ENCODE measurements at places on chromosomes 2 and 18.
A peak's percentile ranks its signal among the peaks of the same experiment; 100 is the strongest.

GRCh38 chr18:49081511-49082155 lies 130.9 kb upstream of the SMAD7 start:
- DNase-seq, result no peak

DNA sequence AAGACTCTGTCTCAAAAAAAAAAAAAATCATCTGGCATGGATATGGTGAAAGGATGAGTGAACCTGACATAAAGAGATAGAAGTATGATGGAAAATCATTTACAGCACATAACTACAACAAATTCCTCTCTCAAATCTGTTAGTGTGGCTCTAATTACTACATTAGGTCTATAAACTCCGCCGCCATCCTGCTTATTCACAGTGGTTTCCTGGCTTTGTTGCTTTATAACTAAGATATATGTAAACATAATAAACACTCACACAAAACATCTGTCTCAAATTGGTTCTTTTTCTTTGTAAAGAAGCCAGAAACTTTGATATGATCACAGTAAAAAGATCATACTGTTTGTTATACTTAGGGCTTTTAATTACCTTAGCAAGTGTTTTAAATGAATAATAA lies 412.6 kb upstream of the FAM98A start:
- DNase-seq, result no peak

DNA sequence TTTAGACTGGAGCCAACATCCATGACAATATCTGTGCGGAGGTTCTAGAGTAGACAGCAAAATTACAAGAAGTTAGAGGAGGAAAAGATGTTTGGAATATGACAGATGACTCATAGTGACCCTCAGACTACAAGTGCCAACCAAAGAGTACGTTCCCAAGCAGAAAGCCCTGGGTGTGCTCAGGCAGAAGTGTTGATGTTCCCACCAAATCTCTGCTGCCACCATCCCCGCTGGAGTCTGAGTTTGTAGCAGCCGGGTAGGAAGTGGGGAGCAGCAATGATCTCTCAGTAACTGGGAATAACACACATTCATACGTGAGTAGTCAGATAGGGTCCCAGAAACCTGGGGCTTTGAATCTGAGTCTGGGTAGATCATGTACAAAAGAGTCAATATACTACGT lies 73.2 kb downstream of the XDH start:
- no peak for DNase-seq

DNA sequence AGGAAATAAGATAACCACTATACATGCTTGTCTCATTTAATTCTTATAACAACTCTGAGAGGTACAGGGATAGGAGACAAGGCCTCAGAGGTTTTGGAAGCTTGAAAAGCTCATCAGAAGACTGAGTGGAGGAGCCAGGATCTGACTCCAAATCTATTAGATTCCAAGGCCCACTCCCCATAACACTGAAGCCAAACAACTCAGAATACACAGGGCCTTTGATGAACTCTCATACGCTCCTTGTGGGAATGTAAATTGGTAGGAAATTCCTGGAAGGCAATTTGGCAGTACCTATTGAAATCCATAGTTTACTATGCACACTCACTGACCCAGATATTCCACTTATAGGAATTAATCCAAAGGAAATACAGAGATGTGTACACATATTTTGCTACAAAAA lies 27.9 kb downstream of the WIPF1 start:
- no peak for DNase-seq

GRCh38 chr2:237011206-237011795 lies 74.4 kb upstream of the COPS8 start:
- no peak for DNase-seq

GRCh38 chr2:164141271-164141670 lies 405.5 kb upstream of the FIGN start:
- no peak for DNase-seq

GRCh38 chr2:223915071-223915470 lies 30.1 kb downstream of the WDFY1 start:
- no peak for DNase-seq

- no peak for DNase-seq
Observed at GRCh38 chr2:43538034-43538670, 57.7 kb downstream of the THADA start.

DNA sequence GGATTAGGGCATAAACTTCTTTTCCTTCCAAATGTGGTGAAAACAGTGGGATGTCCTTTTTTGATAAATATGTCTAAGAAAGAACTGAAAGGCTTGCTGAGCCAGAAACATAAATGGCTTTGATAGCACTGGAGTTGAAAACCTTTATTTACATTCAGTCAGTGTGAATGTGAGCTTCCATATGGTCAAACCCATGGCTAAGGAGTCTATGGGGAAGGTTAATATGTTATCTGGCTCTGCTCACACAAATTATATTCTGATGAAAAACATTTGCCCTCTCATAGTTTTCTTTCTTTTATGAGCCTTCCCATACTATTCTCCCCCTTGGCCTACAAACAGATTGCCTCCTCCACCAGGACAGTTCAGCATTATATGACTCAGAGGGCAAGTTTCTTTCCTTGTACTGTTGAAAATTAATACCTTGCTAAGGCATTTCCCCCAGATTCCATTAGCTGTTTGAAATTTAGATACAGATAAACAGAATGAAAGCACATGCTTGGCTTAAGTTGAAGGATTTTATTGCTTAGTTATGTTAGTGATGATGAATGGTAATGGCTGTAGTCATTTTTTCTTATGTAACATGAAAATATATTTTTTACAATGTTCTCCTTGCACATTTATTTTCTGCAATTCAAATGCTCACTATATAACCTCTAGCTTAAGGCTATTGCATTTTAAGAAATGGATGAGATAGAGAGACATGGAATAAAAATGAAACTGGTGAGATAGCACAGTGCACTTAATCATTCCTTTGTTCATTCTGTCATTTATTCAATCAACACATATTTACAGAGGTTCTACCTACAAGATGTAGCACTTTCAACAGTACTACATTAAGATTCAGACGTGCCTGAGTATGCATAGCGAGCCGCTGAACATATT lies 544.1 kb downstream of the LRRTM4 start:
- DNase-seq, result no peak

DNA sequence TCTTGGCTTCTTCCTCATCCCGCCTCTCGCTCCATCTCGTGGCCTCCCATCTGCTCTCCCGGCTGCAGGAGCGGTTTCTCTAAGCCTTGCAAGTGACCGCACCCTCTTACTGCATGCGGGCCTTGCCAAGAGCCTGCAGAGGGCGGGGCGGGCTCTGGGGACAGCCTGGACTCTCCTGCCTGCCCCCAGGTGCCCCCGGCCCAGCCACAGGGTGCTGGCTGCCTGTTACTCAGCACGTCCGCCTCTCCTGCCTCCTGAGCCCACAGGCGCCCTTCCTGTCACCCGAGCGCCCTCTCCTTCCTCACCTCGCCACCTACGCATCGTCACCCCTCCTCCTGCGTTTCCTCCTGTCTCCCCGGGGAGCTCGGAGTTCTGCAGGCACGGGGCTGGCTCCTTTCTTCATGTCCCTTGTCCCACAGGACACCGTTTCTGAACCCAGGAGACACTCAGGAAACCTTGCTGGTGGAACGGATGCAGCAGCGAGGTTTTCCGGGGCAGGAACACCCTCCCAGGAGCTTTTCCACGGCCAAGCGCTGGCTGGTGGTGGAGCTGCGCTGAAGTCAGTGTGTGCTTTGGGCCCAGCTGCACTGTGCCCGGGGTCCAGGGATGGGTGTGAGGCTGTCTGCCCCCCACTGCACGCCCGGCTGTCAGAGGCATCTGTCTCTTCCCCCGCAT lies 28.5 kb downstream of the HPCAL1 start:
- DNase-seq, result no peak

DNA sequence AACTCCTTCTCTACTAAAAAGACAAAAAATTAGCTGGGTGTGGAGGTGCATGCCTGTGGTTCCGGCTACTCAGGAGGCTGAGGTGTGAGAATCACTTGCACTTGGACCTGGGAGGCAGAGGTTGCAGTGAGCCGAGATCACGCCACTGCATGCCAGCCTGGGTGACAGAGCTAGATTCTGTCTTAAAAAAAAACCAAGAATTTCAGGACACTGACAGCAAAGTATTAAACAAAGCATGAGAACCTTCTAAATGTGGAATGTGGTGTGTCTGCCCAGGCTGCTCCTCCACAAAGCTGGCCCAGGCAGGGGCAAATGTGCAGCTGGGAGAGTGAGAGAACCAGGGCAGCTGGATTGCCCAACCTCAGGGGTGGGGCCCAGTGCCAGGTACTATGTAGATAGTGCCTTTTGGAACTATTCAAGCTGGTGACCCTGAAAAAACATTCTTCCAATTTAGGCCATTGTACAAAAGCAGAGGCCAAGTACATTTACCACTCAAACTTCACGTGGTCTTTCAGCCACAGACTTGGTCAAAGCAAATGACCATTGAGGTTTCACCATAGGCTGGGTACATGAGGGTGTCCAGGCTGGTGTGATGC lies 6.7 kb upstream of the UGT1A5 start:
- DNase-seq, result peak; percentile 32

DNA sequence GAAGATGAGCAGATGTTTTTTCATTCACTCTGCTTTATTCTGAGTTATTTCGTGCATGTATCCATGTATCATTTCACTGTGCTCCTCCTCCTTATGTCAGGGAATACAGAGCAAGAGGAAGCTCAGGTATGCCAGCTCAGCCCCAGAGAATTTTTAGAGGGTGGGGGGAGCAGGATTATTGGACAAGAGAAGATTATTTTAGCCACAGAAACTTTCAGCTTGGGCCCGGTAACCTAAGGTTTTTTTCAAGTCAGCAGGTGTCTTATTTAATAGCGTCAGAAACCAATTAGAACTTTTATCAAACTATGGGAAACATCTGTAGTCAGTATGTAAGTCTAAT lies 232.9 kb upstream of the SIX3 start:
- DNase-seq, result no peak

DNA sequence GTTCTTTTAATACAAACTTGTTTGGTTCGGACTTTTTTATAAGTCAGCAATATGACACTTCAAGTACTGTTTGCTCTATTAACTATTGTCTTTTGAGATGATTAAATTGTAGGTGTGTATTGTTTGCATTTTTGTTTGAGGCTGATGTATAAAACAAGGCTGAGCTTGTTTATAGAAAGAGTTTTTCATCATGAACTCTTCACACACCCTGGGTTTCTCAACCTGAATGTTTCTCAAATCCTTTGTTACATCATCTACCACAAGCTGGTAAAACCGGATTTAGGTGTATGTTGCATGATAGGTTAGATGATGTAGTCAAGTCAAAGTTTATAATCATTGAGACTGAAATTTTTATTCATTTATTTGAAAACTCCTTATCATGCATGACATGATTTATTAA lies 335.2 kb upstream of the LRATD1 start:
- DNase-seq, result no peak

DNA sequence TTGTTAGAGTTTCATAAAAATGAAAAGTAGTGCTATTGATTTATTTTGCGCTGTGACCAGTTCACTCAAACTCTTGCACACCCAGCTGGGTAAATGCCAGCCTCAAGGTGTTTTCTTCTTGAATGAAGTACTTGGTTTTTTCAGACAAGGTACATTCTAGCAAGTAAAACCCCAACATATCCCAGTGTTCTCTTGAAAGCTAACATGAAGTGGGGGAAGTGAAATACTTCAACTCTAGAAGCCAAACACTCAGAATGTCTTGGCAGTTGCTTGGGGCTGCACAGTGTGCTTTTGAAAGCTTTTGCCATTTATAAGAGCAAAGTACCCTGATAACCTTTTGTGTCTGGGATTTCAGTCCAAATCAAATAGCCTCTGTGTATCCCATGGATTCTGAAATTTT lies 13.4 kb downstream of the NPAS2 start:
- no peak for DNase-seq

DNA sequence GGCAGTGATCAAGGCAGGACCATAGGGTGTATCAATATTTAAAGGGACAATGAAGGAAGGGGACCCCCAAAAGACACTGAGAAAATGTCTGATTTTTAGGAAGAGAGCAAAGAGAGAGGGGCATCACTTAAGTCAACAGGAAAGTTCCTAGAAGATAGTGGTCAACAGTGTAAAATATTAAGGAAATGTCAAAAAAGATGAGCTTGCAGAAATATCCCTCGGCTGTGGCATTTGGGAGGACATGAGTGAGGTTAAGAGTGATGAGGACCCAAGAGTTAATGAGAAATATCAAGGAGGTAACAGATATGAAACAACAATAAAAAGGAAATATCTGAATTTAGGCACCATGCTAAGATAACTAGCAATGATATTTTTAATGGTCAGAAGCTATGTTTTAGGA lies 339.6 kb downstream of the TGIF1 start:
- DNase-seq, result no peak

- DNase-seq, result no peak
Observed at GRCh38 chr2:55357927-55358326, 61.7 kb downstream of the CCDC88A start.

- no peak for DNase-seq
Observed at GRCh38 chr2:451495-451894, 163.6 kb upstream of the ALKAL2 start.

GRCh38 chr2:111919365-111919764 lies 21.0 kb downstream of the MERTK start:
- DNase-seq, result no peak

GRCh38 chr18:44507729-44508325 lies 172.9 kb upstream of the SETBP1 start:
- no peak for DNase-seq

GRCh38 chr2:102268510-102269199 lies 42.7 kb upstream of the IL1RL1 start:
- peak; percentile 14 for DNase-seq

DNA sequence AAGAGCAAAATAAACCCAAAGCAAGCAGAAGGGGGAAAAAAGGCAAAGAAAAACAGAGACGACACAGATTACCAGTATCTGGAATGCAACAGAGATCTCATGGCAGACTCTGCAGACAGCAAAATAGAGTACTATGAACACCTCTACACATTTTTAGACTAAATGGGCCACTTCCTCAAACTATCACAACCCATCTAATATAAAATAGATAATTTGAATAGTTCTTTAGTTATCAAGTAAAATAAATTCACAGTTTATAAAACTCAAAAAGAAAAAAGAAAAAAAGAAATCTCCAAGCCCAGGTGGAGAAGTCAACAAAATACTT lies 16.6 kb downstream of the SESTD1 start:
- DNase-seq, result no peak

- DNase-seq, result no peak
Observed at GRCh38 chr18:47063096-47063495, 27.7 kb upstream of the ELOA2 start.

DNA sequence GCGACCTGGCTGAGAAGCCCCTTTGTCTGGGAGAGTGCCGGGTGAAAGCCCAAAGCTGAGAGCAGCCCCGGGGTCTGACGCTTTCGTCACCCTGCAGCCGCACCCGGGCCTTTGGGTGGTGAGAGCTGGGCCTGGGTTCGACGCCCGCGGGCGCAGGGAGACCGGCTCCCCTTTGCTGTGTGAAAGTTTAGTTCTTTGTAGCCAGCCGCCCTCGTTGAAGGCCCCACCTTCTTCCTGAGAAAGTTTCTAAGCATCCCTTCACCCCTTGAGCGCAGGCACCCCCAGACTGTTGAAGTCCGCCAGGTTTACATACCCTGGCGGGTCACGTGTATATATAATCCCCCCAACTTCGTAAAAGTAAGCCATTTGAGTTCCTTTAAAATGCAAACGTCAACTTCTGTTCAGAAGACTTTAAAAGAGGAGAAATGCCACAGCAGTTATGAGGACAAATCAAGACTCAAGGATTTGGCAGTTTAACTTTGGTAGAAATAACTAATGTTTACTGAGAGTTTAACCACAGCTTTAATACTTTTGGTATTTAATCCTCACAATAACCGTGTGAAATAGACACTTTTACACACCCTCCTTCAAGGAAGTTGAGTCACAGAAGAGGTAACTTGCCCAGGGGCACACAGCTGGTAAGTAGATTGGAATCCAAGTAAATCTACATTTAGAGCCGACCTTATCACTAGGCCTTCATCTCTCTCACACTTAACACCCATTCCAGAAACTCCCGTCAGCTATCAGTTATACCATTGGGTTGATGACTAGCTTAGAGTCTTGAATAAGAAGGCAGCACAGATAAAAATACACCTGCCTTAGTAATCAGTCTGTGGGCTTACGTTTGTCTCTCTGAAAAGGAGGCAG lies 1.1 kb upstream of the MBOAT2 start:
- DNase-seq, result no peak
